ENCODE measurements at places on chromosomes 5 and 9.

- DNase-seq, result no peak
Measured at GRCh38 chr9:21450733-21451394, 10.6 kb downstream of the IFNA1 start.

GRCh38 chr9:35776018-35776417 lies 15.4 kb upstream of the NPR2 start:
- no peak for DNase-seq

DNA sequence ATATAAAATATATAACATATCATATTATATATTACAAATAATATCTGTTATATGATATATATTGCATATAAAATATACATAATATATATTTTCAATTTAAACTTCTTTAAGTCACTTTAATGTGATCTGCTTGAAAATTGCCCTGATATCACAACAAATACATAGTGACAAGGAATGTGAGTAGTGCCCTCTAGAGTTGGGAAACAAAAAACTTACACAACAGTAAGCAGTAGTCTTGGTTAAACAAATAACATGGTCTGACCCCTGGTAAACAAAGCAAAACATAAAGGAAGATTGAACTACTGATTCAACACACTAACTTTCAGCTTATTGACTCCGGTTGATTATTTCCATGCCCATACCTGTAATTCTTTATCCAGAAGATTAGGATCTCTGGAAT lies 188.3 kb upstream of the NMUR2 start:
- no peak for DNase-seq

DNA sequence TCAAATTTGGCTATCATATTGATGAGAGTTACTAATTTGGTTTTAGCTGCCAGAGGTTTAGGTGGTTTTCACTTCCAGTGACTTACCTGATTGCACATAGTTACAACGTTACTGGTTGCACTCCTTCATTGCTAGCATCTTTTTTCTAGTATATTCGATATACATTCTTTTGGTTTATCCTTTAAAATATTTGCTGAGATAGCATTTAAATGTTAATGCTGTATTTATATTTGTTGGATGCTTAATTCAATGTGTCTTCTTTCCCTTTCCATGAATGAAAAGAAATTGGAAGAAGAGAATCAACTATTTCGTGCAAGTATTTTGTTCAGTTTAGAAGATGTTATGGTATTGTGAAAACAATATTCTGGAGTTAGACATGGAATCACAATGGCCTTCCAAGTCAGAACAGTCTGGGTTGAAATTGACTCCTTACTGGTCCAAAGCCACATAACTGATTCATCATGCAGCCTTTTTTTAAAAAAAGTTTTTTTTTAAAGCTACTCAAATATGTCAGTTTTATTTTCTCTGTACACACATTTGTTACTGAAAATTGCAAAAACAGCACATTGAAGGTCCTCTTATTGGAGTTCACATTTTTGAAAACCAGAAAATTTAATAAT lies 2.2 kb downstream of the SPIN1 start:
- DNase-seq, result no peak

DNA sequence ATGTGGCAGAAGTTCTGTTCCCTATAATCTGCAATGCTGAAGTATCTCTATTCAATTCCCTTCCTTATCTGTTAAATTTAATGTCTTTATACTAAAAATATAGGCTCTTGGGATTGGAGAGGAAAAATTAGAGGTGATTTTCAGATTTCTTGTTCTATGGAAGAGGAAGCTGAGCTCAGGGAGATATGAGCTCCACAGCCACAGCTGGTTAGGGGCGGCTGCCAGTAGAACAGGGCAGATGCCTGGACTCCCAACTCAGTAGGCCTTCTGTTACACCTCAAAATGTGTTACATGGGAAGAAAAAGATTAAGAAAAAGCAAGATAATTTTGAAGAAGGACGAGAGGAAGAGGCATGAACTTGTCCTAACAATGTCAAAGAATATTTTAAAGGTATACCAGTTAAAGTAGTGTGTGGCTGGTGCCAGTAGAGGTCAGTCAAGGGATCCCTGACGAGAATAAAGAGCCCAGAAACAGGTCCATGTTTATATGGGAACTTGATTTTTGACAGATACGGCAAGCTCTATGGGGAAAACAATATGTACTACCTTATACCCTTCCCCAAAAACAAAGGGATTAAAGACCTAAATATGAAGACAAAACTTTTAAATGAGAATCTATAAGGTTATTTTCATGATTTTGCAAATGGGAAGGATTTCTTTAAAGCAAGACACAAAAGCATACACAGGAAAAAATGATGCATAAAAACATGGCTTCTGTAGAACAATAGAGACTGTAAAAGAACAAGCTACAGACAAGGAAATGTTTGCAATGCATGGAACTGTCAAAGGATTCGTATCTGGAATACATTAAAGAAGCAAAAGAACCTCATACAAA lies 28.7 kb downstream of the DNAJC21 start:
- DNase-seq, result no peak

DNA sequence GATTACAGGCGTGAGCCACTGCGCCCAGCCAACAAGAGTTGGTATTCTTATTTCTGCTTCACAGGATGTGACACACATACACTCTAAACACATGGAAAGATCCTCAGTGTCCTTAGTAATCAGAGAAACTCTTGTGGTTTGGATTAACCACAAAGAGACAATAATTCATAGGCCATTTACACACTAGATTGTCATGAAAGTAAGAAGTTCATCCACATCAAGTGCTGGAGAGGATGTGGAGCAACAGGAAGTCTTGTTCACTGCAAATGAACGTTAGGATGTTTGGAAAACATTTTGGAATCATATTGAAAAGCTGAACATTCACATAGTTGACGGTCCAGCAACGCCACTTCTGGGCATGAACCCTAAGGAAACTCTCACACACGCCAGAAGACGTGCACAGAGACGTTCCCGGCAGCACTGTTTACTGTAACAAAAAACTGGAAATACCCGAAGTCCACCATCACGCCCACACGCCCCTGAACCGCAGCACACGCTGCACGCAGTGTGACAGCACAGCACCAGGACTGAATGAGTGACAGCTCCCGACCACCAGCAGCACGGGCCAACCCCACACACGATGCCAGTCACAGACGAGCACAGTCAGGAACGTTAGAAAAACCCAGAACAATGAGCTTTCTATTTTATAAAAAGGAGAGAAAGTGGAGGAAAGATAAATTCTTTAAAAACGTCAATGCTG lies 87.6 kb downstream of the COL23A1 start:
- no peak for DNase-seq

GRCh38 chr5:40235471-40236400 lies 444.0 kb upstream of the PTGER4 start:
- DNase-seq, result no peak

DNA sequence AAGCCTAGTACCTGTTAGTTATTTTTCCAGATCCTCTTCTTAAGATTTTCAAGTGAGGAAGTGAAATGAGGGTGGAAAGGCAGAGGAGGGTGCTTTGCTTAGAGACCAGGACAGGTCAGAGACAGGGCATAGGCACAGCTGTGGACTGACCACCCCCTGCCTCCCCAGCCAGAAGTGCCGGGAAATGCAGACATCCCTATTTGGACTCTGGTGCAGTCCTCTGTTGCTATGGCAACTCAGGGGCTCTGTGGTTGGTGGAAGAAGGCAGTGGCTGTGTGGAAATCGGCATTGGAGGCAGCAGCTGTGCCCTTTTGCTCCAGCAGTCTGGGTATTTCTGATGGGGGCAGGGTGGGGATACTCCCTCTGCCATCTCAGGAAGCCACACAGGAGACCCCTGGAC lies 43.3 kb upstream of the NDFIP1 start:
- no peak for DNase-seq

GRCh38 chr5:104344809-104345208 lies 782.2 kb upstream of the NUDT12 start:
- no peak for DNase-seq

DNA sequence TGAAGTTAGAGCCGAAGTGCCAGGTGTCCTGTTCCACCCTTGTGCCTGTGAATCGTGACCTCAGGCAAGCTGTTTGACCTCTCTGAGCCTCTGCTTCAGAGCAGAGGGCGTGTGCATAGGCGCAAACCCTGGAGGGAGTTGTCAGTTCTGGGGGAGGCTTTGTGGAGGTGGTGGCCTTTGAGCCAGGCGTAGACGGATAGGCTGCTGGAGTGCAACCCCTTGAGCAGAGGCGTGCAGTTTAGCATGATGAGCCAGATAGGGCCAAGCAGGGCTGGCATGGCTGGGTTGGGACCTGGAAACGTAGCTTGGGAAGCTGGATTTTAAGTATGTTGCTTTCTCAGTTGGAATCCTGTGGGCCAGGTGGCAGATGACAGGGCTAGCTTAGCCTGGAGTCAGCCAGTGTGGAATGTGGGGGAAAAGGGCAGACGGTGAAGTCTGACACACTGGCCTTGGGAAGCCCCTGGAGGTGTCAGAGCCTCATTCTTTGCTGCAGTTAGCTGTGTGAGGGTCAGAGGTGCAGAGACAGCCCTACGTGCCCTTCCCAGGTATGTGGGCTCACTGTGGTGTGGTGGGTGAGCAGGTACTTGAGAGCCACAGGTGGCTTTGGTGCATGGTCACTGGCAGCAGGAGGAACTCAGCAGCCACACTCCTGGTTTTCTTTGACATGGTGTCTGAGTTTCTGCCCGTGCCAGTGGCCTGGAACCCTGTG lies 93.4 kb downstream of the DAB2IP start:
- DNase-seq, result no peak

DNA sequence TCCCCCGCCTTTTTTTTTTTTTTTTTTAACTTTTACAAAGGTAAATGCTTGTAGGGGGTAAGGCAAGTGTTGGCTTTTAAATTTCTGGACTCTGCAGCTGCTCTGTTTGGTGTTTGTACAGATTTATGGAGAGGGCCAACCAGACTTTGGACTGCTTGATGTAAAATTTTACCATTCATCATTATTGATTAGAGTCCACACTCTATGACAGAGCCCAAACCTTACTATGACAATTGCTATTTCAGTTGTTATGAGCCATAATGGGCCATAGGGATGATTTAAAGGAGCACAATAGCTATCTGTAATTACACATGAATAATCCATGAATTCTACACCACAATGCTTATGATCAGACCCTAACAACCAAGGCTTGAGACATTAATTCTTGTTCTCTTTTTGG lies 867.2 kb downstream of the NR2F1-AS1 start:
- DNase-seq, result no peak

- no peak for DNase-seq
Measured at GRCh38 chr5:176614805-176615478, 5.0 kb upstream of the GPRIN1 start.

DNA sequence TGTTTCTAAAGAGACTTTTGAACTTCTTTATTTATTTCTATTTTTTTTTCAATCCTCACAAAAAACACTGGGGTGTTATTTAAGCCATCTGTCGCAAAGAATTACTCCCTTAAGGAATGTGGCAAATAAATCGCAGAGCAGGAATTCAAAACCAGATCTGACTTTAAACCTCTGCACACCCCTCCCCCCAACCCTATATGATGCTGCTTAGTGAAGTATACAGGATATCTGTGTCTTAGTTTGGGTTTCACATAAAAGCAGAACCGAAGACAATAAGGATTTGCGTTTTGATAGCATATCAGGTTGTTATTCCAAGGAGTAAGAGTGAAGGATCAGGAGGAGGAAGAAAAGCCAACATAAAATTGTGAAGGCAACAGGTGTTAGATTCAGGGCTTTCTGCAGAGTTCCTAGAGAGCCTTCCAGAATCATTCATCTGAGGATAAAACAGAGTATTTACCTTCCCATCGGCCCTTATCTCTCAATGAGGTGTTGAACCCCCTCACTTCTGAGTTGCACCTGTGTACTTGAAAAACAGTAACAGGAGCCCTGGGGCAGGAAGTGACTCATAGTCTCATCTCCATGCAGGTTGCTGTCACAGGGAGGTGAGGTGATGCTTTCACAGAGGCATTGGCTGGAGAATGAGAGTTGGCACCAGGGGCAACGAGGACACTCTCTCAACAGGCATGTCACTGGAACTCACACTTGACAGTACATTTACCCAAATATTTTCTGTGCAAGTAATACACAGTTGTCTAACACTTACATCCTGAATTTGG lies 33.5 kb upstream of the DMRT3 start:
- no peak for DNase-seq

DNA sequence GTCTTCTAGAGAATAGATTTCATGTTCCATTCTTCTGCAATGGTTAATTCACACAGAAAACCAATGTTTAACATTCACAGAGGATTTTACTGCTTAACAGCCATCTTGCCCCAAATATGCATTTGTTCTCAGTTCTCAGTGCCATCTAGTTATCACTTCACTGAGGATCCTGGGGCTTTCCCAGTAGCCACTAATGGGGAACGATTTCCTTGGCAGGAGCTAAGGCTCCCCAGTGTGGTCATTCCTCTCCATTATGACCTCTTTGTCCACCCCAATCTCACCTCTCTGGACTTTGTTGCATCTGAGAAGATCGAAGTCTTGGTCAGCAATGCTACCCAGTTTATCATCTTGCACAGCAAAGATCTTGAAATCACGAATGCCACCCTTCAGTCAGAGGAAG lies 3.4 kb downstream of the ERAP2 start:
- no peak for DNase-seq

DNA sequence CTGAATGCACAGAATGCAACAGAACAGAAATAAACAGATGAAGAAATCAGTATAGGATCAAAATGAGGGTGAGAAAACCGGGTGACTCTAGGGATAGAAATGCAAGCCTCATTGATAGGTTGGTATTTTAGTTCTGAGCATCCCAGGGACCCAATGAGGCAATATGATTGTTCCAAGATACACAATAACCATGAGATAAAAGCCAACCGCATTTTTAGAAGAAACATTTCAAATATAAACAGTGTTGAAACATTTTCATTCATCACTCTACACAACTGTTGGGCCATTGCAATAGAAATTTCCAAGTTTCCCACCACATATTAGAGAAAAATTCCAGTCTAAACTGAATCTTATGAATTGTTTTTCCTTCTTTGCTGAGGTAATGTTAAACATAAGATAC lies 452.3 kb upstream of the PTGER4 start:
- no peak for DNase-seq

- DNase-seq, result no peak
Measured at GRCh38 chr9:132730054-132731033, 60.1 kb downstream of the GTF3C4 start.

DNA sequence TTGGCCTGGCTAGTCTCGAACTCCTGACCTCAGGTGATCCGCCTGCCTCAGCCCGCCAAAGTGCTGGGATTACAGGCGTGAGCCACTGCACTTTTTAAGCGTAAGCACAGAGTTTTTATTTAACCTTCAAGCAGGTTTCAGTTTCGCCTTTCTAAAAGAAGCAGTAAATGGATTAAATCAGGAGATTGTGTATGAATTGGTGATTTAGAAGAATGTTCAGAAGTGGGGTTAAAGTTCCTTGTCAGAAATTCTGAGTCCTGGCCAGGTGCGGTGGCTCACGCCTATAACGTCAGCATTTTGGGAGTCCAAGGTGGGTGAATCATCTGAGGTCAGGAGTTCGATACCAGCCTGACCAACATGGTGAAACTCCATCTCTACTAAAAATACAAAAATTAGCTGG lies 12.2 kb downstream of the HSPA4 start:
- DNase-seq, result no peak

GRCh38 chr9:132169672-132170392 lies 8.0 kb downstream of the NTNG2 start:
- no peak for DNase-seq

DNA sequence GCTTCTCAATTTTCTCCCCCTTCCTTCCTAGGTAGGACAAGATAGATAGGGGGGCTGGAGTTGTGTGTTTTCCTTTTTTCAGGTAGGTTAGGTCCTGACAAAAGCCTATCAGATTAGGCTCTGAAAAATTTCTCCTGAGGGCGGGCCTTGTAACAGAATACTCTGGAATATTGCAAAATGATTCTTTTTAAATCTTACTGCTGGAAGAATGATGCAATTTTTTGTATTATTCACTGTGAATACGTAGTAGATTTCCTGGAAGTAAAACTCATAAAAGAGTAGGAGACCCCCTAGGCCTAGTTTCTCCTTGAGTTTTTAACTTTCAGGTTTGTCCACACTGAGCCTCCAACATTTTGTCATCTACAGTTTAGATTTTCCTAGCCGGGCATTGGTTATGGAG lies 1701.8 kb downstream of the EFNA5 start:
- DNase-seq, result no peak

Data from esophagus squamous epithelium (tissue), 5 donors.